Fibroblast of upper back skin (primary cell): ENCODE measurements at places on chromosomes 13 and 19.

- no peak for DNase-seq
Measured at GRCh38 chr13:91249861-91250260, 97.6 kb upstream of the MIR17HG start.

- DNase-seq = no peak
Measured at GRCh38 chr19:32661318-32661717, 13.7 kb downstream of the ANKRD27 start.

- DNase-seq = no peak
Measured at GRCh38 chr13:99418843-99419140, 82.5 kb upstream of the TM9SF2 start.

DNA sequence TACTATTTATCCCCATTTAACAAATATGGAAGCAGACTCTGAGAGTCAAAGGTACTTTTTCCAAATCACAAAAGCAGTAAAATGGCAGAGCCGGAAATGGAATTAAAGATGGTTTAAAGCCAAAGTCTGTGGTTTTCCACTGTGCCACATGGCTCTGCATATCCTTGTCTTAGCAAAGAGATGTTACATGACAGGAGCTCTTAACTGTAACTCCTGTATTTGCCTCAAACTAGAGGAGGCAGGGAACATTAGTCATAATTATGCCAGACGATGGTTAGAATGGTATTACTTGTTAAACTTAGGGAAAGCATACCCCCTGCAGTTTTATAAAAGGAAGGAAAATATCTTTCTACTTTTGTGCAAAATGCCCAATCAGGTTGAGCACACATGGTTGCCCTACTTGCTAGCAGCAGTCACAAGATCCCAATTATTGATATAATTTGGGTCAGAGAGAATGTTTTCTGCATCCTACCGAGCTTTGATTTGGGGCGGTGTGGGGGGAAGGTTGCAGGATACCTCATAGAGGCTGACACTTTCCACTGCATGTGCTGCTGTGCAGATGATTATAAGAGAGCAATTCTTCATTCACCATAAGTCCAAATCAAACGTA lies 42.0 kb upstream of the MAB21L1 start:
- peak; percentile 44 for DNase-seq

GRCh38 chr19:21133633-21134032 lies 8.2 kb upstream of the ZNF431 start:
- no peak for DNase-seq

DNA sequence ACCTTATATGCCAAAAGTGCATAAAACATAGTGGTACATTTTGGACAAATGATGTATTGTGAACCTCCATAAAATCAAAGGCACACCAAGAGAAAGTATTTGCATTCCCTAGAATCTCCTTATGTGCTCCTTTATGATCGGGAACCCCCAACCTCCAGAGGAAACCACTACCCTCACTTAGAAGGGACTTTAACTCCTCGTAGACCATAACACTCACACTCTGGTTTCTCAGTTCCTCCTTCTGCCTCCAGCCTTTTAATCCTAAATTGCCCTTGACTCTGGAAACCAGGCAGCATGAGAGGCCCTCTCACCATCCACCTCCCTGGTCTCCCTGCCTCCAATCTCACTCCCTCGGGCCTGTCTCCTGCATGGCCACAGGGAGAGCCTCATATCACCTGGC lies 9.8 kb upstream of the KCNN4 start:
- DNase-seq = no peak

DNA sequence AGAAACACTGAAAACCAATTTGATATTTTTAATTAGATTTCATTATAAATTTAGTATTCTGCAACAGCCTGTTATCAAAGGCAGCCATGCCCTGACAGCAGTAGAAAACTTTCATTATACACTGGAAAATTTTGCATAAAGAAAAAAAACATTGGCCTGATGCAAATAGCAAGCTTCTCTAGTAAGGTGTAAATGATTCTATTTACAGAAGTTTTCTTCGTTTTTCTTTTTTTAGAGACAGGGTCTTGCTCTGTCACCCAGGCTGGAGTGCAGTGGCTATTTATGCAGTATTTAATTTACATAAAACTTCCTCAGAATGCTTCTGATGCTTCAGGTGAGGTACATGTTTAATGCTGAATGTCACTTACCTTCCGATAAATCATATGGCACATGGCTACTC lies 67.0 kb downstream of the ABCC4 start:
- no peak for DNase-seq

GRCh38 chr19:13098277-13099072 lies 4.2 kb downstream of the LYL1 start:
- peak; percentile 67 for DNase-seq

DNA sequence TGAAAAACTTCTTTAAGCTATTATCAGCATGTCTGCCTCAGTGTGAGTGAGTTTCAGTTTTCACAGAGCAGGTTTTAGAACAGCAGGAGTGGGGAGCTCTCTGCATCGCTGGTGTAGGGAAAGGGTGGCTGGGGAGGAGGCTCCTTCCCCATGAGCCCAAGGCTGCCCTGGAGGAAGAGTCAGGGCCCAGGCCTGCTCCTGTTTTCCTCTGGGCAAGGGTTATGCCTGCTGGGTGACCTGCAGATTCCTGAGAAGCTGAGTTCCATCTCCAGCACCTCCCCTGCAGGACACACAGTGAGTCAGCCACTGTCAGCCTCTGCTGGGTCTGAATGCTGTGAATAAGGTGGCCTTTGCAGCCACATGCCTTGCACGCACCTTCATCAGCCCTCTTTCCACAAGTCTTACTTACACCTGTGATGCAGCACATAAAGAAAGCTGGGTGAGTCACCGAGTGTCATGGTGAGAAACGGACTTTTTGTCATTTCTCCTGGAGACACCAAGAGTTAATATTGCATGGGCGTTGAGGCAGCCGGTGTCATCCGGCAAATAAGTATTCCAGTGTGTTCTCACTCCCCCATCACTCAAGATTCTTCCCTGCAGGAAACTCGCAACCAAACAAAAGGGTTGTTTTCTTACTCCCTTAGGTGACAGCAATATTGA lies 186.4 kb upstream of the KL start:
- DNase-seq = peak; percentile 33

GRCh38 chr13:69600811-69601210 lies 506.8 kb upstream of the ATXN8OS start:
- DNase-seq = no peak

GRCh38 chr13:113650275-113650674 lies 7.7 kb downstream of the ATP4B start:
- DNase-seq = no peak

GRCh38 chr19:29687244-29687896 lies 22.1 kb downstream of the PLEKHF1 start:
- peak; percentile 97 for DNase-seq
